ENCODE measurements at places on chromosomes 3 and 15. TPM values are rescaled to one million over a fixed set of nuclear protein-coding genes. Genes with fewer than 3 reads are reported as not detected.

DNA sequence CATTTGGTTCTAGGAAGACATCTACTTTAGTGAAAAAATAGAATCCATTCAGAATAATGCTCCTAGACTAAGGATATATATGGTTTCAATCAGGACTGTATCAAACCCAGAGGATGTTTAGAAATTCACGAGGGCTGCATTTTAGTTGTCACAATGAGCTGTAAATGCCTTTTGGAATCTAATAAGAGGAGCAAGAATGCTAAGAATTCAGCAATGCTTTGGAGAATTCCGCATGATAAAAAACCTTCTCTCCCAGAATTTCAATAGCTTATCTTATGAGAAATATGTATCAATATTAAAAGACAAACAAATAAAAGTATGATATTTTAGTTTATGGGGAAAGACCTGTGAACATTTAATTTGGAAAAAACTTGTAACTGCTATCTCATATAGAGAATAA lies 885.1 kb downstream of the ZPLD1 start:
- H3K27me3 ChIP-seq = no peaks in the 10 kb centered on the region
- H3K4me3 ChIP-seq = no peak overlapping the region
- no peaks in the 10 kb centered on the region for H3K4me1 ChIP-seq
- DNase-seq = no peak
- no peaks in the 10 kb centered on the region for H3K36me3 ChIP-seq

FOXL2NB gene
- polyA plus RNA-seq = not detected

GRCh38 chr3:183800243-183800863 lies 25.0 kb downstream of the MAP6D1 start:
- no peak for DNase-seq
- peaks cover 14% of the 10 kb centered on the region for H3K36me3 ChIP-seq
- no peak overlapping the region for H3K27ac ChIP-seq
- no peak overlapping the region for H3K4me3 ChIP-seq
- no peaks in the 10 kb centered on the region for H3K4me1 ChIP-seq
- H3K27me3 ChIP-seq = no peaks in the 10 kb centered on the region

GOLGA8J gene
- not detected for polyA plus RNA-seq

DNA sequence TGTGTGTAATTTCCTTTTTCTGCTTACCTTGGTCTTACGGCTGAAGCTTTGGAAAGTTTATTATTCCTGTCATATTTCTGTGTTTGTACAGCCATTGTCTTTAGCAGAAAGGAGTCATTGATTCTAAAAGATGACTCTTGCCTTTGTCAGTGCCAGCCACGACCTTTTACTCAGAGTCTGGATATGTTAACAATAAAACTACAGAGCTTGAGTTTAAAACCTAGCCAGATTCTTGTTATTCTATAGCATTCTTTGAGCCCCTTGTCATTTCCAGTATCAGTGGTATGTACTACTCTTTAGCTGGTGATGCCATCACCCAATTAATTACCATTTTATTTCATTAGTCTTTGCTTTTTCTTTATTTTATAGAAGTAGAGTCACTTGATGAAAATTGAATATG lies 142.4 kb downstream of the TCF12 start:
- DNase-seq = no peak
- no peaks in the 10 kb centered on the region for H3K27me3 ChIP-seq
- H3K36me3 ChIP-seq = no peaks in the 10 kb centered on the region
- H3K4me3 ChIP-seq = no peak overlapping the region
- H3K4me1 ChIP-seq = peaks cover 5% of the 10 kb centered on the region

GRCh38 chr3:116161575-116162525 lies 283.4 kb downstream of the LSAMP start:
- no peak overlapping the region for H3K27ac ChIP-seq
- no peak for DNase-seq
- H3K4me3 ChIP-seq = no peak overlapping the region
- no peaks in the 10 kb centered on the region for H3K27me3 ChIP-seq

TRIM42 gene
- not detected for polyA plus RNA-seq

GRCh38 chr3:52857133-52857532 lies 22.3 kb upstream of the MUSTN1 start:
- no peaks in the 10 kb centered on the region for H3K4me1 ChIP-seq
- peaks cover 10% of the 10 kb centered on the region for H3K36me3 ChIP-seq
- H3K4me3 ChIP-seq = no peak overlapping the region
- no peak for DNase-seq

TF gene
- not detected for polyA plus RNA-seq

RTP3 gene
- not detected for polyA plus RNA-seq

AEN gene
- polyA plus RNA-seq = 20.2 TPM

- no peaks in the 10 kb centered on the region for H3K27me3 ChIP-seq
- H3K27ac ChIP-seq = no peak overlapping the region
Observed at GRCh38 chr15:98567951-98568350, 80.4 kb upstream of the IGF1R start.

LRTM1 gene
- polyA plus RNA-seq = not detected

GRCh38 chr15:33145447-33145846 lies 49.1 kb downstream of the FMN1 start:
- no peak overlapping the region for H3K4me3 ChIP-seq
- no peak for DNase-seq
- peaks cover 10% of the 10 kb centered on the region for H3K4me1 ChIP-seq
- no peaks in the 10 kb centered on the region for H3K36me3 ChIP-seq
- no peak overlapping the region for H3K27ac ChIP-seq
- H3K27me3 ChIP-seq = no peaks in the 10 kb centered on the region

- no peak overlapping the region for H3K27ac ChIP-seq
Observed at GRCh38 chr3:149090907-149091306, 4.6 kb upstream of the HLTF start.

WDR49 gene
- polyA plus RNA-seq = not detected

CCR3 gene
- not detected for polyA plus RNA-seq

DNA sequence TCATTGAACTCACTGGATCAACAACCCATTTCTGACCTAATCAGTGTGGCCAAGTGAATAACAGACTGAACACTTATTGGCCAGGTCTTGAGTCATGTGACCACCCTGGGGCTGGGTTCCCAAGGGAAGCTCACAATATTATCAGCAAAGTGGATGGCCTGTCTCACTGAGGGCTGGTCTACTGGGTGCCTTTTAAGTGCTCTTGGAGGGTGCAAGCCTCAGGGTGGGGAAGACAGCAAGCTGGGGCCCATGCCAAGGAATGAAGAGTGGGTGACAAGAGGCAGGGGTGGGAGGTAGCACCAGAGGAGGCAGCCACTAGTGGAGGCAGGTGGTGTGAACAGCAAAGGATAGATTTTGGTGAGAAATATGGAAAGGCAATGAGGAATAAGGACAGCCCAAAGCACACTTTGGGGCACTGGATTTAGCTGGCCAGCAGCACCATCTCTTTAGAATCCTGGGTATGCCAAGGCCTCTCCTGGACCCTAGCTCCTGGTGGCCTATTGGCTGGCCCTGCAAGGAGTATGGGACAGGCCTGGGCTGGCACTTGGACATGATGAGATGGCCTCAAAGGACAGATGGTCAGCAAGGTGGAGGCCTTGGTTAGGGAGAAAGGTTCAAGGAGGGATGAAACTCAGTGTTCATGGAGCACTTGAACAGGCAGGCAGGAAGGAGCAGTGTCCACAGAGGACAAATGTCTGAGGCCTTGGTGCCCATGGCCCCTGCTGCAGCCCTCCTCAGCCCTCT lies 34.2 kb downstream of the HMCES start:
- no peaks in the 10 kb centered on the region for H3K36me3 ChIP-seq
- peaks cover 5% of the 10 kb centered on the region for H3K4me1 ChIP-seq
- peak overlapping the region; percentile 88 for H3K27ac ChIP-seq
- DNase-seq = no peak

ALDH1L1 gene
- not detected for polyA plus RNA-seq

DNA sequence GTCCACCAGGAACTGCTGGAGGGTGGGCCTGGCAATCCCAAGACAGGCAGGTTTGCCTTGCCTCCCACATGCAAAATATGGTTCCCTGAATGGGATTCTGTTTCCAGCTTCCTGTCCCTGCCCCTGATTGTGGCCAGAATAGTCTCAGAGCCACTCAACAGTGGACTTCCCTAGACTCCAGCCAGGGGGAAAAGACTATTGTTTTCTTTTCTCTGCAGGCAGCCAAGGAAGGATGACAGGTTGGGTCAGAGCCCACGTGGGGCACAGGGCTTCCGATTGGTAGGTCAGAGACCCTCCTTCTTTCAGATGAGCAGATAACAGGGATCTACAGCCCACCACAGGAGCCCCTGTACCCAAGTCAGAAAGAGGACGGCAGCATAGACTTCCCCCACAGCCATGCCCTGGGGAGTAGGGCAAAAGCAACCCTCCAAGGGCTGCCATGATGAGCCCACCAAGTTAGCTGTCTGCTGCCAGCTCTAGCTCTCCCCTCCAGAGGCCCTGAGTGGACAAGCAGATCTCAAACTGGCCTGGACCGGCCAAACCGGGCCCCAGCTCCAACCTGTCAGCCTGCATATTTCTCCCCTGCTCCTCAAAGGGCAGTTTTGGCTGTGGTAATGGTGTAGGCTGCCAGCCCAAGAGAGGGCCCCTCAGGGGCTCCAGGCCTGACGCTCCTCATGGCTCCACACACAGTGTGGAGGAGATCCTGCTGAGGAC lies 6.4 kb downstream of the TLR9 start:
- no peak for DNase-seq
- peaks cover 19% of the 10 kb centered on the region for H3K36me3 ChIP-seq
- peak overlapping the region; percentile 16 for H3K27ac ChIP-seq
- no peaks in the 10 kb centered on the region for H3K27me3 ChIP-seq
- H3K4me3 ChIP-seq = no peak overlapping the region

DNA sequence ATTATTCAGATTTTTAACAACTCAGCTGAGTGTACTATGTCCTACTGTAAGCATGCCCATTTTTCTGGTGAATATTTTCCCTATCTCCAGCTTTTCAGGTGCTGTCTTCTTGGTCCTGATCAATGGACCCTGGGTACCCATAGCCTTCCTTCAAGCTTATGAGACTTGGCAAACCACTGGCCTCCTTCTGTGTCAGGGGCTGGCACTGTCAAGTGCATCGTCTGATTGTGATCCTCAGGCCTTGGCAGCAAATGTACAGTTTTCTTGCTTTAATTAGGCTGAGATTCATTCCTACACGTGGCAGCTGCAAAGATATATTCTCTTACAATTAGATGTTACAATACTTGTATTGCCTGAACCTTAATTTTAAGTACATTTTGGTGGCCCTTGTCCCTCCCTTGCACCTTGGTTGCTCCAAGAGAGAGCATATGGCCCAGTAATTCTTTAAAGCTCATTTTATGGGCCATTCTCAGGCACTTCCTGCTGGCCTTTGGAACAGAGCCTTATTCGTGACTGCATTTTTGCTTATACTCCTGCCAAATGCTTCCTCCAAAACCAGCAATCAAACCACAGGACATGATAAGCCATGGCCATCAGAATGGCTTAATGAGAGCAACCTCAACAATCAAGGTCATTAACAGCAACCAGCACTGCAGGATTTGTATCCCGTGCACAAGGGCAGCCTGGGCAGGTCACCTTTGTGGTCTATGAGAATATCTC lies 179.9 kb downstream of the CNTN6 start:
- H3K4me3 ChIP-seq = no peak overlapping the region
- H3K4me1 ChIP-seq = no peaks in the 10 kb centered on the region
- H3K36me3 ChIP-seq = no peaks in the 10 kb centered on the region
- no peak overlapping the region for H3K27ac ChIP-seq

SCAANT1 gene
- not detected for polyA plus RNA-seq

MUC20 gene
- polyA plus RNA-seq = 0.66 TPM

DNA sequence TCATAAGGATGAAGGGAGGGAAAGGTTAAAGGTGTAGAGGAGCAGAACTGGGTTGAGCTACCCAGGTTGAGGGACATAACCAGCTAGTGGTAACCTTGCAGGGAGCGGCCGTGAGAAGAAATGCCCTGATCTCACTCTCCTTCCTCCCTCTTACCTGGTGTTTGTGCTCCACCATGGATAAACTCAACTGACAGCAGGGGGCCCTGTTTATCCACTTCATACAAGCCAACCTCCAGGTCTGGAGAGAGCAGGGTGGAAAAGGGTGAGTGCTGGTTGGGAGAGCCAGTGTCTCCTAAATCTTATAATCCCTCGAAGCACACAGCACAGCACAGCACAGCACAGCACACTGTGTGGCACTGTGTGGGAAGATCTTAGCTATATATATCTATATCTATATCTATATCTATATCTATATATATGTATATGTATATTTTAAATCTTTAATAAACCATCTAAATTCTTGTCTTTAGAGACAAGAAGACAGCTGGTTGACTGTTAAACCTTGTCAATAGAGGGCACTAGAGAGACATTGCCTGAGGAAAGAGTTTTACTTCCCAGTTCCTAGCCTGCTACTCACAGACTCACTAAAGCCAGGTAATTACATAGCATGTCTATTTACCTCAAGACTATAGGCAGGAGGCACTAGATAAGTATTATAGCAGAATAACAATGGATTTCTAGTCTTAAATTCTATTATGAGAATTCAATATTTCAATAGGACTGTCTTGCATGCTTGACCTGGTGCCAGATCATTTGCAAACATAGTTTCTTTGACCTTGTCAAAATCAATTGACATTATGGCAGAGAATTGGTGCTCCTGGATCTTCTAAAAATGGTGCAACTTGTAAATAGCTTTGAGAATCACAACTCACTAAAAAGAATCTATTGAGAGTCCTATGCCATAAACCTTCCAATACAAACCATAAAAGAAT lies 21.7 kb upstream of the FMN1 start:
- H3K27me3 ChIP-seq = no peaks in the 10 kb centered on the region
- no peak overlapping the region for H3K4me3 ChIP-seq
- H3K27ac ChIP-seq = no peak overlapping the region
- peak; percentile 19 for DNase-seq
- no peaks in the 10 kb centered on the region for H3K36me3 ChIP-seq
- H3K4me1 ChIP-seq = no peaks in the 10 kb centered on the region

KPNA1 gene
- 53.1 TPM for polyA plus RNA-seq

HDAC11 gene
- 6.3 TPM for polyA plus RNA-seq

TMIE gene
- 5.6 TPM for polyA plus RNA-seq

- no peaks in the 10 kb centered on the region for H3K36me3 ChIP-seq
- H3K27ac ChIP-seq = no peak overlapping the region
- H3K4me3 ChIP-seq = no peak overlapping the region
- DNase-seq = no peak
Observed at GRCh38 chr3:33061782-33062181, 35.2 kb downstream of the GLB1 start.

- H3K4me1 ChIP-seq = no peaks in the 10 kb centered on the region
- no peak overlapping the region for H3K27ac ChIP-seq
- no peak for DNase-seq
Observed at GRCh38 chr3:55515550-55516246, 28.6 kb upstream of the WNT5A start.

DNA sequence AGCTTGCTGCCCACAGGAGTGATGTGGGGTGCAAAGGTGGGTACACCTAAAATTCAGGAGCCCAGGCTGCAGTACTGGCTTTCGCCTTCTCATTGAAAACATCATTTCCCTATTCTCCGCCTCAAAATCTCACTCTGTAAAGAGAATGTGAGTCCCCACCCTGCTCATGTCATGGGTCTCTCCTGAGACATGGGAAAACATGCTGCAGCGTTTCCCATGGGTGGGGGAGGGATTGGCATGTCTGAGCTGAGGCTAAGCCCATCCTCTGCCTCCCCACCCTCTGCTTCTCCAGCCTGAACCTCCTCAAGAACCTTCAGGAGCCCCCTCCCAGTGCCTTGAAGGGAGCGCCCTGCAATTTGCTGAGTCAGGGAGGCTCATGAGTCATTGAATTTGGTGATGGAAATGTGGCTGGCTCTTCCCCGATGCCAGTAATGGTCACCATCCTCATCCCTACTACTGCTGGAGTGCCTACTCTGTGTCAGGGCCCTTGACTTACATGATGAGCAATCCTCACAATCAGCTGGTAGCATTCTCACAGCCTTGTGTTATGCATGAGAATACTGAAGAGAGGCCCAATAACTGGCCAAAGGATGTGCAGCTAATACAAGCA lies 28.8 kb downstream of the WNT5A start:
- DNase-seq = no peak
- H3K4me3 ChIP-seq = no peak overlapping the region
- H3K27me3 ChIP-seq = no peaks in the 10 kb centered on the region

GRCh38 chr15:40928821-40929659 lies at the start of gene DLL4:
TSS of gene DLL4 (plus strand) at chr15:40929340. CDS start at chr15:40929669, 329 bp downstream.
- no peaks in the 10 kb centered on the region for H3K36me3 ChIP-seq
- H3K27ac ChIP-seq = no peak within 1 kb of the TSS
- H3K27me3 ChIP-seq = peaks cover 5% of the 10 kb centered on the region
- peak within 1 kb of the TSS; percentile 68 for H3K4me3 ChIP-seq
- H3K4me1 ChIP-seq = peaks cover 54% of the 10 kb centered on the region

SLC12A1 gene
- polyA plus RNA-seq = not detected

All from naive thymus-derived CD4-positive, alpha-beta T cell (primary cell).